ENCODE measurements at places on chromosomes 13 and 19. TPM values are rescaled to one million over a fixed set of nuclear protein-coding genes. Genes with fewer than 3 reads are reported as not detected.
A peak's percentile ranks its signal among the peaks of the same experiment; 100 is the strongest.

DNA sequence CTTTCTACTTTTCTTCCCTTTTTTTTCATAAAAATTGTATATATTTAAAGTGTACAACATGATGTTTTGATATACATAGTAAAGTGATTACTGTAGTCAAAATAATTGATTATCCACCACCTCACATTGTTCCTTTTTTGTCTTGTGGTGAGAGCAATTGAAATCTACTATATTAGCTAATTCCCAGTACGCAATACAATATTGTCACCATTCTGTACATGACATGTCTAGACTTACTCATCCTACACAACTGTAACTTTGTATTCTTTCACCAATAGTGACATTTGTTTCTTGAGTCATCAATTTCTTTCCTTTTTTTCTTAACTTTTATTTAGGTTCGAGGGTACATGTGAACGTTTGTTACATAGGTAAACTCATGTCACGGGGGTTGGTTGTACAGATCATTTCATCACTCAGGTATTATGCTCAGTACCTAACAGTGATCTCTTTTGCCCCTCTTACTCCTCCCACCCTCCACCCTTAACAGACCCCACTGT is 265.2 kb downstream of the KCNRG start:
- DNase-seq: no peak
- no peaks in the 10 kb centered on the region for H3K27me3 ChIP-seq
- no peak overlapping the region for H3K4me3 ChIP-seq
- no peak overlapping the region for H3K27ac ChIP-seq
- H3K4me1 ChIP-seq: no peaks in the 10 kb centered on the region
- H3K36me3 ChIP-seq: no peaks in the 10 kb centered on the region

LRRC4B gene
- 5.4 TPM for polyA plus RNA-seq

POLD1 gene
- polyA plus RNA-seq: 34.0 TPM

CFAP97D2 gene
- polyA plus RNA-seq: not detected

- no peaks in the 10 kb centered on the region for H3K4me1 ChIP-seq
- no peak overlapping the region for H3K27ac ChIP-seq
- H3K4me3 ChIP-seq: no peak overlapping the region
- peak; percentile 15 for DNase-seq
Observed at GRCh38 chr19:31378404-31378803, 29.2 kb upstream of the TSHZ3 start.

DNA sequence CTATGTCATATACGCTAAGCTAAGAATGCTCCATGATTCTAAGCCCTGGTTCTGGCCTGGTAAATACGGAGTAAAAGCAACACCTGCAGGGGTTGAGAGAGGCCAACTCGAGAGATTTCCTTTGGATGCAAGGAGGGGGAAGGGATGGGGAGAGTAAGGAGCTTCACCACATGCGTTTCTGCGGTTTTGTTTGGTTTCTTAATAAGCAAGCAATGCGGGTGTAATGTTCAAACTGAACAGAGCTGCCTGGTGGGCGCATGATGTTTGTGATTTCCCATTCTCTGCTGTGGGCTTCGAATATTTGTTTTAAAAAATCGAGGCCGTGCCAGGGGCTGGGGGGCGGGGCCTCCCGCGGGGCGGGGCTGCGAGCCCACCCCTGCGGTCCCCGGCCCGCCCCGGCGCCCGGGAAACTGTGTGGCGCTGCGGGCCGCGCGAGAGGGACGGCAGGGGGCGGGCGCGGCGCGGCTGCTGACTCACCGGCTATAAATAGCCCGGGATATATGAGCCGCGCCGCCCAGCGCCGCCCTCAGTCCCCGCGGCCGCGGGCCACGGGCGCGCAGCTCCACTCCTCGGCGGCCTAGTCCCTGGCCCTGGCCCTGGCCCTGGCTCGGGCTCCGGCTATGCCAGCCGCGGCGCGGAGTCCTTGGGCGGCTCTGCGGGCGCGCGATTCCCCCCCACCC is 5.1 kb downstream of the BBC3 start:
- H3K27me3 ChIP-seq: peaks cover 24% of the 10 kb centered on the region
- H3K4me3 ChIP-seq: peak overlapping the region; percentile 40
- peaks cover 2% of the 10 kb centered on the region for H3K36me3 ChIP-seq
- H3K27ac ChIP-seq: peak overlapping the region; percentile 93

GRCh38 chr19:10815007-10815536 is 20.9 kb downstream of the TMED1 start:
- H3K4me3 ChIP-seq: no peak overlapping the region
- H3K36me3 ChIP-seq: peaks cover 21% of the 10 kb centered on the region
- H3K4me1 ChIP-seq: no peaks in the 10 kb centered on the region
- H3K27me3 ChIP-seq: no peaks in the 10 kb centered on the region

- peaks cover 7% of the 10 kb centered on the region for H3K4me1 ChIP-seq
- H3K27me3 ChIP-seq: no peaks in the 10 kb centered on the region
- DNase-seq: peak; percentile 68
- H3K27ac ChIP-seq: no peak overlapping the region
- H3K36me3 ChIP-seq: peaks cover 48% of the 10 kb centered on the region
Observed at GRCh38 chr19:42246143-42246921, 3.9 kb upstream of the GSK3A start.

- DNase-seq: no peak
- H3K4me1 ChIP-seq: no peaks in the 10 kb centered on the region
- H3K27me3 ChIP-seq: no peaks in the 10 kb centered on the region
- H3K4me3 ChIP-seq: no peak overlapping the region
Observed at GRCh38 chr13:23865906-23866305, 23.3 kb downstream of the MIPEP start.

- H3K4me1 ChIP-seq: no peaks in the 10 kb centered on the region
- H3K27ac ChIP-seq: no peak overlapping the region
- no peaks in the 10 kb centered on the region for H3K27me3 ChIP-seq
- no peaks in the 10 kb centered on the region for H3K36me3 ChIP-seq
- DNase-seq: no peak
Observed at GRCh38 chr13:102721800-102722231, 27.0 kb upstream of the METTL21C start.

GRCh38 chr19:10138879-10139795 is 19.4 kb upstream of the EIF3G start:
- H3K4me3 ChIP-seq: no peak overlapping the region
- H3K4me1 ChIP-seq: no peaks in the 10 kb centered on the region
- H3K27ac ChIP-seq: no peak overlapping the region
- H3K27me3 ChIP-seq: no peaks in the 10 kb centered on the region

DNA sequence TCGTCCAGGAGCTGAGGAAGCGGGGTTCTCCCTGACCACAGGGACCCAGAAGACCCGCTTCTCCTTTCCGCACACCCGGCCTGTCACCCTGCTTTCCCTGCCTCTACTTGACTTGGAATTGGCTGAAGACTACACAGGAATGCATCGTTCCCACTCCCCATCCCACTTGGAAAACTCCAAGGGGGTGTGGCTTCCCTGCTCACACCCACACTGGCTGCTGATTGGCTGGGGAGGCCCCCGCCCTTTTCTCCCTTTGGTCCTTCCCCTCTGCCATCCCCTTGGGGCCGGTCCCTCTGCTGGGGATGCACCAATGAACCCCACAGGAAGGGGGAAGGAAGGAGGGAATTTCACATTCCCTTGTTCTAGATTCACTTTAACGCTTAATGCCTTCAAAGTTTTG is 18.9 kb downstream of the VASP start:
- DNase-seq: peak; percentile 80
- no peaks in the 10 kb centered on the region for H3K4me1 ChIP-seq
- no peak overlapping the region for H3K27ac ChIP-seq

DNA sequence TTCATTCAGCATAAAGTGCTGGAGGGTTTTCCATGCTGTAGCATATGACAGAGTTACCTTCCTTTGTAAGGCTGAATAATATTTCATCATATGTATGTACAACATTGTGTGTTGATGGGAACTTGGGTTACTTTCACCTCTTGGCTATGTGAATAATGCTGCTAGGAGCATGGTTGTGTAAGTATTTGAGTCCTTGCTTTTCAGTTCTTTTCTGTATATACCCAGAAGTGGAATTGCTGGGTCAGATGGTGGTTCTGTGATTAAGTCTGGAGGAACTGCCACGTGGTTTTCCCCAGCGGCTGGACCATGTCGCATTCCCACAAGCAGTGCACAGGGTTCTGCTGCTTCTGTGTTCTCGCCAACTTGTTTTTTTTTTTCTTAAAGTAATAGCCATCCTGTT is 101.2 kb upstream of the TEX29 start:
- H3K27ac ChIP-seq: no peak overlapping the region
- no peaks in the 10 kb centered on the region for H3K27me3 ChIP-seq
- peaks cover 8% of the 10 kb centered on the region for H3K36me3 ChIP-seq
- no peak overlapping the region for H3K4me3 ChIP-seq
- H3K4me1 ChIP-seq: no peaks in the 10 kb centered on the region

GRCh38 chr19:50214699-50215543 is 11.5 kb downstream of the MYH14 start:
- DNase-seq: peak; percentile 89
- H3K27ac ChIP-seq: peak overlapping the region; percentile 48
- H3K4me3 ChIP-seq: no peak overlapping the region

DNA sequence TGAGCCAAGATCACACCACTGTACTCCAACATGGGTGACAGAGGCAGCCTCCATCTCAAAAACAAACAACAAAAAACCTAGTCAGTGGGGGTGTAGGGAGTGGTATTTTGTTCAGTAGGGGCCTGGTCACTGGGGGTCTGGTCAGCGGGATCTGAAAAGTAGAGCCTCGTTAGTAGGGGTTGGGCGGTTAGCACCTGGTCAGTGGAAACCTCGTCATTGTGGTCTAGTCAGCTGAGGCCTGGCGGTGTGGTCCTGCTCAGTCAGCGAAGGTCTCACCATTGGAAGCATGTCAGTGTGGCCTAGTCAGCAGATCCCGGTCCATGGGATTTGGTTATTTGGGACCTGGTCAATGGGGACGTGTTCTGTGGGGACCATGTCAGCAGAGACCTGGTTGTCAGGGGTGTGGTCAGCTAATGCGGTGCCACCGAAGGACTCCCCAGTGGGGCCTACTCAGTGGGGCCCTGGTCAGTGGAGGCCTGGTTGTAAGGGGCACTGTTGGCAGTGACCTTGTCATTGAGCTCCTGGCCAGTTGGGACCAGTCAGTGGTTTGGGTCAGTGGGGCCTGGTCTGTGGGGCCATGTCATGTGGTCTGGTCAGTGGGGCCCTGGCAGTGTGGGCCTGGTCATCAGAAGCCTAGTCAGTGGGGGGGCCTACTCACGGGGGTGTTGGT is 63.0 kb upstream of the TPM4 start:
- no peak for DNase-seq
- H3K4me1 ChIP-seq: no peaks in the 10 kb centered on the region
- H3K4me3 ChIP-seq: no peak overlapping the region
- no peak overlapping the region for H3K27ac ChIP-seq

- no peaks in the 10 kb centered on the region for H3K4me1 ChIP-seq
- DNase-seq: no peak
- no peak overlapping the region for H3K4me3 ChIP-seq
- no peaks in the 10 kb centered on the region for H3K36me3 ChIP-seq
Observed at GRCh38 chr13:23348262-23349127, 85.0 kb downstream of the SACS start.
